ENCODE measurements at places on chromosomes 1 and 21. TPM values are rescaled to one million over a fixed set of nuclear protein-coding genes. Genes with fewer than 3 reads are reported as not detected.
A peak's percentile ranks its signal among the peaks of the same experiment; 100 is the strongest.

Gene FLG
- total RNA-seq, result not detected

Gene ABCG1
- total RNA-seq, result 10.6 TPM

DNA sequence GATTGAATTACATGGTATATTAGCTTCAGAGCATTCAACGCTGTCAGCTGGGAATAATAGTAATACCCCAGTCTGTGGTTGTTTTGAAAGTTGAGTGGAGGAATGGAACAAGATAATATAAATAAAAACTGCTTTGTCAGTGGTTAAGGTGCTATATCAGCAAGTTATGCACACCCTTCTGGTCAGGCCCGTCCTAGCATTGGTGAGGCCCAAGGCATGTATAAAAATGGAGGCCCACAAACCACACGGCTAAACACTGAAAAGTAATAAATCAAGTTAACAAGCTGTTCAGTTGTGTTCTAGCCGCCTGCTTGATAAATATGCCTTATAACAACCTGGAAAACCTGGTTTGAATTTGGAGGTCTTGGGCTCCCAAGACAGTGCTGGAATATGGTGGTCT is 77.4 kb downstream of the PSMG1 start:
- no peaks in the 10 kb centered on the region for H3K36me3 ChIP-seq
- no peak overlapping the region for H3K4me3 ChIP-seq

Gene ZNF697
- total RNA-seq, result 9.5 TPM

- DNase-seq, result no peak
- no peaks in the 10 kb centered on the region for H3K36me3 ChIP-seq
- H3K27ac ChIP-seq, result peak overlapping the region; percentile 17
- H3K4me1 ChIP-seq, result peaks cover 5% of the 10 kb centered on the region
- no peak overlapping the region for H3K4me3 ChIP-seq
These were observed 2.0 kb downstream of the PIK3CD start for GRCh38 chr1:9653491-9654050.
